Right renal cortex interstitium (tissue), 3 donors: ENCODE measurements at places on chromosomes 3 and 15.

DNA sequence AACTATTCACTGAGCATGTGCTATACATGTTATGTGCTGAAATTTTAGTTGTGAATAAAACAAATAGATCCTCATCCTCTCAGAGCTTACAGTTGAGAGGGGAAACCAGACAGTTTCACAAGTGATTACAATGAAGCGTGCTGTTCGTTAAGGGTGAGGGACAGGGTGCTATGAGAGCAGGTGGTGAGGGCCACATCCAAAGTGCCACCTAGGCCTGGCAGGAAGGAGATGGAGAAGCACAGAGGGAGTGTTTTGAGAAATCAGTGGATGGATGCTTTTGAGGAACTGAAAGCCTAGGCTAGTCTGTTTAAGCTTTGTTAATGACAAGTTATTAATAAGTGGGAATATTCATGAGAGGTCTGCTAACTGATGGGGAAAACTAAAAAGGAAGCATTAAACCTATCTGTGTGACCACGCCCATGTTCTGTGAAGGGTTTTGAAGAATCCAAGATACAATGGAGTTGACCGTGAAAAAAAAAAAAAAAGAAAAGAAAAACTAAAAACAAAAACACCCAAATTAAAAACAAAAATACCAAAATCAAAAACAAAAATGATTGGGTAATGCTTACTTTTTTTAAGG, 7.3 kb downstream of the MCTP2 start:
- DNase-seq, result no peak

DNA sequence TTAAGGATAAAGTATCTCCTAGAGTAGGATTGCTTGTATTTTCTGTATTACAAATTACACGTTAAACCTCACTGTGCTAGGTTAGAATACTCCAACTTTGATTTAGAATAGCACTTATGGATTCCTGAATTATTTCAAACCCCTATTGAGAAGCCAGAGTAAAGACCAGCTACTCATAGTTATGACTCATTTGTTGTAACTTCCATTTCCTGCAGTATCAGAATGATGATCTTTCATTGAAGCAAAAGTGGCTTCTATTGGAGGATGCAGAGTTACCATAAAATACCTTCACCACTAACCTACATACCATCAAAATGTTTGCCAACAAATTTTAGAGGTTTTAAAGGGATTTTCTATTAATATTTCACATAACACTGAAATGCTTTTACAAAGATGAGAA, 1322.7 kb upstream of the ALCAM start:
- DNase-seq, result no peak

DNA sequence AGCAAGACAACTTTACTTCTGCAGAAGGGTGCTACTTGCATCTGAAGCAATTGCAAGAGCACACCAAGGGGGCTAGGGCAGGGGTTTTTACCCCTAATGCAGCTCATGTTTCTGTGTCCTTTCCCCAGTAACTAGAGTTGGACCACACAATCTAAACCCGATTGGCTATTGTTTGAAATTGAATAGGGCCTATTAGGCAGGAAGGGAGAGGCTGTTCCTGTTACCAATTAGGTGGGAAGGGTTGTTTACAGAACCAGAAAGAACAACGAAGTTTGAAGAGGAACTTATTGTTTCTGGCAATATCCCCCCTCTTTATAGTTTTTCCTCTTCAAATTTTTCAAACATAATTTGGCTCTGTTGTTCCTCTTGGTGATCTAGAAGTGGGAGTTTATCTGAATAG, 85.5 kb downstream of the CHCHD4 start:
- DNase-seq, result no peak

- DNase-seq, result no peak
Observed at GRCh38 chr3:39809995-39810595, 686 bp downstream of the MYRIP start.
